Smooth muscle cell of the umbilical artery (primary cell): ENCODE measurements at places on chromosomes 2 and 18. TPM values are rescaled to one million over a fixed set of nuclear protein-coding genes. Genes with fewer than 3 reads are reported as not detected.

The OSR1 gene
- 1.2 and 1.8 TPM in 2 replicates for total RNA-seq

The ZRANB3 gene
- total RNA-seq, result 7.1 and 12.2 TPM in 2 replicates

The HAAO gene
- not detected in 2 replicates for total RNA-seq

The DSC2 gene
- total RNA-seq, result 2.8 and 3.3 TPM in 2 replicates

The SERPINB13 gene
- not detected in 2 replicates for total RNA-seq

The DPYSL5 gene
- not detected in 2 replicates for total RNA-seq

The ACMSD gene
- not detected in 2 replicates for total RNA-seq

The COLEC12 gene
- total RNA-seq, result 0.28 and 0.30 TPM in 2 replicates

The CYP26B1 gene
- total RNA-seq, result 0.18 TPM in 1 of 2 replicates, not detected in the other

The ABCB11 gene
- not detected in 2 replicates for total RNA-seq
